ENCODE measurements at places on chromosomes 13 and 19.

- peak; percentile 72 for DNase-seq
These were observed 37.3 kb downstream of the RNF6 start for GRCh38 chr13:26184791-26185250.

GRCh38 chr13:94550062-94550738 lies 45.8 kb downstream of the TGDS start:
- peak; percentile 83 for DNase-seq

GRCh38 chr13:52997951-52998876 lies 30.4 kb upstream of the OLFM4 start:
- DNase-seq, result no peak

GRCh38 chr13:80428349-80429096 lies 87.6 kb upstream of the SPRY2 start:
- no peak for DNase-seq

DNA sequence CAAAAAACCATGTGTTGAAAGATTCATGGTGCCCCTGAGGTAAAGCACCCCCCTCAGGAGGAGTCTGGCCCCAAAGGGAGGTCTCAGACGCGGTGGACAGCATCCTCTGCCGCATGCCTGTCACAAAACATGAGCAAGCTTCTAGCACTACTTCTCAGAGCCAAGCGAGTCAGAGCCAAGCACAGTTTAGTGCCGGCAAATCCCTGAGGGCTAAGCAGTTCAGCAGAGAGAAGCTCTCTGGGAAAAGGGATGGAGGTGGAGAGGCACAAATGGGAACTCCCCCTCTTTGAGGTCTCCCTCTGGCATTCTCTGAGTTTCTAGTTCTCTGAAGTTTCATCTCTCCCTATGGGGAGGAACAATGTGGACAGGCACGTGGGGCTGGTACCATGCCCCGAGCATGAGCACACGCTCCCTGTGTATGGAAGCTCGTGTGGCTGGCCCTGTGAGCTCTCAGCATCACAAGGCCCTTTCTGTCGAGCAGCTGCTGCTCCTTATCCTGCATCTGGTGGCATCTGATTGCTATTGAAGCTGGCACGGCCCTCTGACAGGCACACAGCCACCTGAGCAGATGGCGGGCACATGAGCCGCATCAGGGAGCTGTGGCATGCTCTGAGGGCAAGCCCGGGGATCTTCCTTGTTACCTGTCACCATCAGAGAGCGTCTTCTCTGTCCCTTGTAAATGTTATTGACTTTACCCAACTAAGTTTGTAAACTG lies 325.1 kb downstream of the SLC7A1 start:
- no peak for DNase-seq

GRCh38 chr19:38210458-38210987 lies 13.5 kb downstream of the DPF1 start:
- DNase-seq, result peak; percentile 67

DNA sequence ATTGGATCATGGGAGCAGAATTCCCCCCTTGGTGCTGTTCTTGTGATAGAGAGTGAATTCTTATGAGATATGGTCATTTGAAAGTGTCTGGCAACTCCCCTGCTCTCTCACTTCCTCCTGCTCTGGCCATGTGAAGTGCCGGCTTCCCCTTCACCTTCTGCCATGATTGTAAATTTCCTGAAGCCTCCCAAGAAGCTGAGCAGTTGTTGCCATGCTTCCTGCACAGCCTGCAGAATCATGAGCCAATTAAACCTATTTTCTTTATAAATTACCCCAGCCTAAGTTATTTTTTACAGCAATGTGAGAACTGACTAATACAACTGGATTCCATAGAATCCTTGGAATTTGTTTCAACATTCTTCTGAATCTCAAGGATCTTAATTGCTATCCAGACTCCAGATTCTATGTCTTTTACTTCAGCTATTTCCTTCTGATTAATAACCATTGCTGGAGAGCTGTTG lies 328.1 kb downstream of the SLITRK5 start:
- DNase-seq, result no peak
